SW 1271 (cell line): ENCODE measurements at places on chromosomes 2 and 18.

DNA sequence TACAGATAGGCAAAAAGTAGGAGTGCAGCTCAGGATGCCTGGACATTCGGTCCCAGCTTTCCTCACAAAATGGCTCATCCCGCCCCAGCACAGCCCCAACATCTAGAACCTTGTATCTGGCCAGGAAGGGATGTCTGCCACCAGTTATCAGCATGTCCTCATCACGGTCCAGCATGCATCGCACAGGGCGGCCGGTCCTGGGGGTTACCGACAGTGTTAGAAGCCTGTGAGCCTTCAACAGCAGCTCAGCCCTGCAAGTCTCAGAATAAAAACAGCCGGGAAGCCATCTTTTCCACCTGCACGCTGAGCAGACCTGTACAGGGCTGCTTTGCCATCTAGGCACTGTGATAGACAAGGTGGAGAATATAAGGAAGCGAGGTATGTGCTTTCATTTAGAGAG lies 49.2 kb downstream of the XDH start:
- DNase-seq: no peak

GRCh38 chr2:194545978-194546377 lies 1111.0 kb upstream of the SLC39A10 start:
- DNase-seq: no peak

DNA sequence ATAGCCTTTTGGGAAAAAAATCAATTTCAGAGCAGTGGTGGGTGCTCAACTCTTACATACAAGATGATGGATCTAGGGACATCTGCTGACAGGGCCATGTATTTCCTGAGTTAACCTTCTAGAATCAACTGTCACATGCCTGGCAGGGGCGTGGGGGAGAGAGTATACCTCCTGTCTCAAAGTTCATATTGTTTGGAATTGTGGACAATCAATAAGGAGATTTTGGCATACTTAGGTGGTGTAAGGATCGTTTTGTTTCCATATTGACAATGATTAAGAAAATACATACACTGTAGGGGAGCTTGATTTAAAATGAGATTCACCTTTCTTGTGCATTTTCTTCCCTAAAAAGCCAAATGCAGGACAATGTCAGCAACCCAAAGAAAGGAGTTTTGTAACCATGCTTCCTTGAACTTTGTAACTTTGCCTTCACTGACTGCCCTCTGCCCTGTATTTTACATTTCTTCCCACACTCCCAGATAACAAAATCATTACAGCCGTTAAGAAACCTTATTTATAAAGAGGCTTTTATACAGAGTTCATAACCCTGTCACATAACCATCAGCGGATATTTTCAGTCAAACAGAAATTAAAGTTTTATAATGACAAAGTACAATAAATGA lies 88.4 kb downstream of the MEP1B start:
- no peak for DNase-seq

- DNase-seq: no peak
These were observed 29.8 kb upstream of the LCLAT1 start for GRCh38 chr2:30417253-30417652.

GRCh38 chr2:120831891-120832290 lies 96.2 kb downstream of the GLI2 start:
- DNase-seq: no peak

DNA sequence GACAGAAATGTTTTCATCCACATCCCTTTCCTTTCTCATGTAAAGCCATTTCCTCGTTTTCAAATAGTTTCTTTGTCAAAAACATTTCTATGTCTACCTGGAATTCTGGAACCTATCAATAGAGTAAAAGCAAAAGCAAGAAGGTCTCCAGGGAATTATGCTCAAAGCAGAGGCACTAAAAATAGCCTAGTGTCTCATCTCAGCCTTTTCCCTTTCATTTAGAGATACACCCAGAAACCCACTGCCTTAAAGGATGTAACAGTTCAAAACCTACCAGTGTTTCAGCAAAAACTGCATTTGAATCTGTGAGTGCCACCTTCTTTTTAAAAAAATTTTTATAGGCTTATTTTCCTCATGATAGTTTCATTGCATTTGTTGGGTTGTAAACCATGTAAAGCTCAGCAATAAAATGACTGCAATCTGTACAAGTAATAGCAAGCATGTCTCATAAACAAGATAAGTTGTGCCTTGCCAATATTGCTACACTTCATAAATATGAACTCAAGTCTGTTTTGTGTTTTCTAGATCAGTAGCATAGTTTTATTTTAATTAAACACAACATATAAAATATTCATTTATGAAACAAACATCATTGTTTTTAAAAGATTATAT lies 927.3 kb upstream of the ACVR2A start:
- no peak for DNase-seq

GRCh38 chr2:236293241-236293810 lies 29.1 kb upstream of the ASB18 start:
- no peak for DNase-seq

GRCh38 chr2:75716406-75716805 lies 5.7 kb upstream of the GCFC2 start:
- DNase-seq: no peak
